ENCODE measurements at places on chromosomes 4 and X. TPM values are rescaled to one million over a fixed set of nuclear protein-coding genes. Genes with fewer than 3 reads are reported as not detected.

- no peak for DNase-seq
Measured at GRCh38 chrX:48703642-48704481, 7.3 kb downstream of the SUV39H1 start.

- DNase-seq = no peak
Measured at GRCh38 chr4:187312299-187312698, 588.6 kb upstream of the FAT1 start.

- no peak for DNase-seq
Measured at GRCh38 chr4:157502656-157503055, 282.1 kb downstream of the GRIA2 start.

The SUPT20HL1 gene
- total RNA-seq = not detected

The DIAPH2 gene
- 12.7 TPM for total RNA-seq

- DNase-seq = no peak
Measured at GRCh38 chr4:37803348-37803973, 23.0 kb upstream of the PGM2 start.
